NCI-H187 treated with DMSO at 0.1 percent for 48 hours (cell line): ENCODE measurements at places on chromosomes 2 and 18.

DNA sequence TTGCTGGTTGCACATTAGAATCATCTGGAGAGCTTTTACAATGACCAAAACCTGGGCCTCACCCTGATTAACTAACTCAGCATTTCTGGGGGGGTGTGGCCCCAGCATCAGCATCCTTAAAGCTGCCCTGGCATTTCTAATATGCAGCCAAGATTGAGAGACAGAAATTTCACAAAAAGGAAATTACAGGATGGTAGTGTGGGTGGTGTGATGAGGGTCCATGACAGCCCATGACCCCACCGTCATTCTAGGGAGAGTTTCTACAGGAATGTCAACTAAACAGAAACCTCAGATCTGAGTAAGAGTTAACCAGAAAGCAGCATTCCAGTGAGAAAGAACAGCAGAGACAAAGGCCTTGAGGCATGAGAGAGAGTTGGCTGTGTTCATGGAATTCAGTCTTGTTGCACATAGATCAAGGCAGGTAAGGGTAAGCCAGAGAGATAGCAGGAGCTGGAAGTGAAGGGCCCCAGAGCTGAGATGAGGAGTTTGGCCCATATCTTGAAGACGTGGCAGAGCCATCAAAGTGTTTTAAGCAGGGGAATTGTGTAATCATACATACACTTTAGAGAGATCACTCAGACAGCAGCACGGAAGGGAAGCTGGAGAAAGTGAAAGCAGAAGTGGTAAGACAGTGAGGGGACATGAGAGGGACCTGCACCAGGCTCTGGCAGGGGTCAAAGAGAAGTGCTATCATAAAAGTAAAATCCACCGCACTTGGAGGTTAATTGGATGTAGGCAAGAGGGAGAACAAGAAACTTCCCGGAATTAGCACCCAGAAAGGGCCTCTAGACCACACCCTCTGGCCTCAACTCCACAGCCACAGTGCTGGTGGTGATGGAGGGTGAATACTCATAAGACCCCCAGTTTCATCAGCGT lies 7.8 kb upstream of the TRABD2A start:
- no peak for DNase-seq

GRCh38 chr18:24372279-24372872 lies 25.2 kb downstream of the OSBPL1A start:
- no peak for DNase-seq

- DNase-seq, result no peak
Observed at GRCh38 chr2:136905779-136906178, 140.4 kb downstream of the THSD7B start.

GRCh38 chr2:133130548-133131246 lies 437.6 kb downstream of the NCKAP5 start:
- DNase-seq, result no peak

DNA sequence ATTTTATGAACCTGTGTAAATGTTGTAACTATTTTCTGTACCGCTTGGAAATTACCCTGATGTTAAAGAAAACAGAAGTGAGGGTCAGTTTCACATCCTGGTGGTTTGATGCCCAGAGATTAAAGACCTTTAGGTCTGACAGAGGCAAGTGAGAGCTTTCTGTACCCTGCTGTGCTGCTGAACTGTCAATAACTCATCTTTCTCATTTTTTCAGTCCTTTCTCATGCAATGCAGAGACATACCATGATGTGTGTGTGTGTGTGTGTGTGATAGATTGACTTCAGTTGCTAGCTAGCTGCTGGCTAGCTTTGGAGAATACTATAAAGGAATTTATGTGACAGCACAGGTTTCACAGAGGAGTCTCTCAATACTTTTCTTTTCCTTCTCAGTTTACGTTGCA lies 2025.6 kb upstream of the LRRTM1 start:
- no peak for DNase-seq

DNA sequence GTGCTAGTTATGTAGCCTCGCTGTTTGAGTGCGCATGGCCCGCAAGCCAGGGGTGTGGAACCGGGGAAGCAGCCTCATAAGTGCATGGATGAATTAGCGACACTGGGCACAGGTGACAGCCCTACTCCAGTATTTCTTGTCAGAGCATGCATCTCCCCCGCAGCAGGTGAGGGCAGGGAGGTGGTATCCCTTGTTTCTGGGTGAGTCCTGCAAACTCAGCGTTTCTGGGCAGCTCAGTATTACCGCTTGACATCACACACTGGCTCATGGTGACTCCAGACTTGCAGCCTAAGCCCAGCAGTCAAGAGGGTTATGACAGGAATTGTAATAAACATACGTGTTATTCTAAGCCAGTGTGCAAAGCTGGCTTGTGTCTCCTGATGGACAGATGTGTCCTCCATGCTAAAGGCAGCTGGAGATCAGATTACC lies 2.5 kb downstream of the CABLES1 start:
- DNase-seq, result no peak

GRCh38 chr18:12376034-12376753 lies 833 bp downstream of the AFG3L2 start:
- DNase-seq, result no peak

DNA sequence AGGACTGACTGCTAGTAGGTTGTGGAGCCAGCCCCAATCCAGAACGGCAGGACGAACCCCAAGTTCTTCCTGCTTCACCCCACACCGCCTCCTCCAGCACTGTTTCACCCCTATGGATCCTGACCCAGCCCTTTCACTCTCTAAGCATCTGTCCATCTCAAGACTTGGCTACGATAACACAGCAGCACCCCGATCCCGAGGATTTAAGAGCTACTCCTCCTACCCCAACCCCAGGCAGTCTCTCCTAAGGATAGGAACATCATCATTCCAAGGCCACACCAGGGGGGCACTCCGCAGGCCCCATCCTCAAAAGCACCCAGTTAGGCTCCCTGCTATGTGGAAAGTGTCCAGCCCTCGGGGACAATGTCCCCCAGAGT lies 645 bp downstream of the KCTD18 start:
- no peak for DNase-seq

DNA sequence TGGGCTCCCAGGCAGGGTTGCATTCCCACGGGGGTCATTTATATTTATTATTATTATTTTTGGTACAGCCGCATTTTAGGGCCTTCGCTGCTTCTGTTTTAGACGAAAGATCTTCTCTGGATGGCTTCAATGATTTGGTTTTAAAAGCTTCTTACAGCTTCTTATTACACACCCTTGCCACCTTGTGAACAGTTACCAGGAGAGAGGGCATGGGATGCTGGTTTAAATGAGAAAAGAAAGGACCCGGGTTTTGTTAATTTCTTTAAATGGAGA lies 1.7 kb downstream of the SH3RF3 start:
- no peak for DNase-seq

GRCh38 chr2:106073678-106074406 lies 120.3 kb downstream of the UXS1 start:
- no peak for DNase-seq

GRCh38 chr2:109079590-109079989 lies 49.4 kb upstream of the SH3RF3 start:
- DNase-seq, result no peak

DNA sequence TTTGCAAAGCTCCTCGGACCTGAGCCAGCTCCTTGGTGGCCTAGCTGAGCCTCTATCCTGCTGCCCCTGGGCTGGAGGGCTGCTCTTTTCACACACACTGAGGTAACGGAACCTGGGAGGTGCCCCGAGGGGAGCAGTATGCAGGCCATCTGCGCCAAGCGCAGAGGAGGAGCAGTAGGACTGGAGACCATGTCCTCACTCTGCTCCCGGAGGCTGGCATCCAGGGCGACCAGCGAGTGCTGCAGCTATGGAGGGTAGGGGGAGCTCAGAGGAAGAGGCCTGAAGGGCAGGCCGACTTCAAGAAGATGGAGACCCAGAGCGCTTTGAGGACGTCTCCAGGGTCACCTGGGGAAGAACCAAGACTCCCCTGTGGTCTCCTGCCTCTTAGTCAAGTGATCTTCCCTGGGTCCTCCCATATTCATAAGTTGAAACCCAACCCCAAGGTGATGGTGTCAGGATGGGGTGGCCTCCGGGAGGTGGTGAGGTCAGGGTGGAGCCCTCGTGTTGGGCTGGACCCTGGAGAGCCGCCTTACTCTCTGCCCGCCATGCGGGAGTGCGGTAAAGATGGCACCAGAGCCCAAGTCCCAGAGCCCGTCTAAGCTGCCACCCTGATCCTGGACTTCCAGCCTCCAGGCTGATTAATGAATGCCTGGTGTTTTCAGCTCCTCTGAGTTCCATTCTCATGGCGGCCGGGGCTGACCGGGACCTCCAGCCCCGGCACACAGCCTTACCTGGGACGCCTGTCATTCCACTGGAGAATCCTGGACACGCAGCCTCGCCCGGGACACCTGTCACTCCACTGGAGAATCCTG lies 160.7 kb downstream of the NDUFA10 start:
- no peak for DNase-seq

DNA sequence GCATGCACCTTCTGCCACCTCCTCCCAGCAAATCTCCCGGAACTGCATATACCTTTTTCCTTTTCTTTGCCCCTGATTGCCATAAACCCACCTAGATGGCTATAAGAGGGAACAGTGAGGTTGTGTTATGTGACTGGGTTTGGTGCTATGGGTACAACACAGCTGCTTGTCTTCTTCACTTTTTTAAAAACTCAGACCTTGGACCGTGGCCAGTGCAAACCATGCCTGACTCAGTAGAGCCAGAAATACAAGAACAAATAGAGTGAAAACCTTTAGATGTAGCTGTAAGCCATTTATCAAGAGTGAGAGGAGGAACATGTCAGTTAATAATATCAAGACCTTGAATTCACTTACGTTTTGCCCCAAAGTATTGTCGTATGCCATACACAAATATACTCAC lies 267.4 kb upstream of the CHAC2 start:
- no peak for DNase-seq

- no peak for DNase-seq
Observed at GRCh38 chr18:68564961-68565360, 149.9 kb downstream of the TMX3 start.

DNA sequence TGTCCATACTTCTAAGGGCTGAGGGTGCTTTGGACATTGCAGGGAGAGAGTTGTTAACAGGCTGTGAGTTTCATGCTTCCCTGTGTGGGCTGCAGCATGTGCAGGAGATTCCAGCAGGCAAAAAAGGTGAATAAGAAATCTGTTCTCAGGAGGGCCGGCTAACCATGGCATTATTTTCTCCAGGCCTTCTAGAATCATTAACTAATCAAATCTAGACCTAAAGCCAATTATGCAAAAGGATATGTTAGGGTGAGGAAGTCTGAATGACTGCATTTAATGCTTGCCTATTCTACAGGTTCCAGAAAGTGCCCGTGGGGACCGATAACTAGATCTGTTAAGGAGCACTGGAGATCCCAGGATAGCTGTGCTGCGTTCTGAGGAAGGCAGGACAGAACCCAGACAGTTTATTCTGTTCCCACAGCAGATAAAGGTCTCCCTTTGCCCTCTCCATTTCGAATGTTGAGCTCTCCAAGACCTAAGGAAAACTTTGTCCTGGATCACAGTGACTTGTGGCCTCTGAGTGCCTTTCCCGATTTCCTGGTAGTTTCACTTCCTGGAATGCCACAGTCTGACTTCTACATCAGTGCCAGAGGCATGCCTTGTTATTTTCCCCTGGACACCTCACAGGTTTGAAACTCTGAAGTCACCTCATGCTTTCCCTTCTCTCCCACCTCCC lies 50.0 kb upstream of the ZFP36L2 start:
- DNase-seq, result no peak

DNA sequence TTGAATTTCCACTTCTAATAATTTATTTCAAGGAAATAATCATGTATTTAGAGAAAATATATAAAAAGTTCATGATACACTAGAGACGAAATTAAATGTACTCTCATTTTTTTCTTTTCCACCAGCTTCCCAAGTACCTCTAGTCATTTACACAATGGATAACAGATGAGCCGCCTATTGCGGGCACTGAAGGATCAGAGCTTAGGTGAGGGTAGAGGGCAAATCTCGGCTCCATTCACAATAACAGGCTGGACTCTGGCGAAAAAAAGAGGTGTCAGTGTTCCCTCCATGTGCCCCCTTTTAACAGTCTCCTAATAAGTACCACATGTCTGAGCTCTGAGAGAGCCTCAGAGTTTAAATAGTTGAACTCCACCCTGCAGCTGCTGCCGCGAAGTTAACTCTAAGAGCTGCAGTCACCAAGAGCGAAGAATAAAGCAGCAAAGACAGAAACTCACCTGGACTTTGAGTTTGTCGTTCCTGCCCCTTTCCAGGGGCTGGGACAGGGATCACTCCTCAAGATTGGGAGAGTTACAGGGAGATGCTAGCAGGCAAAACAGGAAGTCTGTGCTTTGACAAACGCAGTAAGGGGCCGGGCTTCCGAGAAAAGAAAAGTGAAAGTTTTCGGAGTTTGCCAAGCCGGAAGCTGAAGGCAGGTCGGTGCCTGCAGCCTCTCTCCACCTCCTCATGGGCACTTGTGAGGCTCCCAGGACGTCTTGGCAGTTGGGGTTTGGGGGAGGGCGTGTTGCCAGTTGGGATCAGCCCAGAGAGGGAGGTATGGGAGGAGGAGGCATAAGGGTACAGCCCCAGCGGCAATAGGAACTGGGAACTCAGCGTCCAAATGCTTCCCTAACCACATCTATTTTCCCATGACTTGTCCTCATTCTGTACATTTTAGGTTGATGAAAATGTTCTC lies at the start of gene SP110:
TSS of gene SP110 (minus strand) at position 566 of the 913 bp plus-strand sequence. CDS start 3,057 bp downstream, outside the sequence.
- DNase-seq, result no peak

DNA sequence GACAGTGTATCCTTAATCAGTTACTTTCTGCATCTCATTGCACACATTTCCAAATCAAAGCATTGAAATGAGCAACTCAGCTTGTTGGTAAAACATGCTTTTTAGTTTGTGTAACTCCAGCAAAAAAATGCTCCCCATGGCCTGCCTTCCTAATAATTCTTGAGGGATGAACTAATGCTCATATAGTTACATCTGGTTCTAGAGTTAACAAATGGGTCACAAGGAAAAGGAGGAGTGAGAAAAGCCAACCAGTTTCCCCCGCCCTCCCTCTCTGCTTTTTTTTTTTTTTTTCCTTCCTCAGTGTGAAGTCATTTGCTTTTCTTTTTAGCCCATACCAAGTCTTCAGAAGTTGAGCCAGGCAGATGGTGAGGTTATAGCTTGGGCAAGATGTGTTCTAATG lies 231.7 kb downstream of the MTX2 start:
- DNase-seq, result no peak

DNA sequence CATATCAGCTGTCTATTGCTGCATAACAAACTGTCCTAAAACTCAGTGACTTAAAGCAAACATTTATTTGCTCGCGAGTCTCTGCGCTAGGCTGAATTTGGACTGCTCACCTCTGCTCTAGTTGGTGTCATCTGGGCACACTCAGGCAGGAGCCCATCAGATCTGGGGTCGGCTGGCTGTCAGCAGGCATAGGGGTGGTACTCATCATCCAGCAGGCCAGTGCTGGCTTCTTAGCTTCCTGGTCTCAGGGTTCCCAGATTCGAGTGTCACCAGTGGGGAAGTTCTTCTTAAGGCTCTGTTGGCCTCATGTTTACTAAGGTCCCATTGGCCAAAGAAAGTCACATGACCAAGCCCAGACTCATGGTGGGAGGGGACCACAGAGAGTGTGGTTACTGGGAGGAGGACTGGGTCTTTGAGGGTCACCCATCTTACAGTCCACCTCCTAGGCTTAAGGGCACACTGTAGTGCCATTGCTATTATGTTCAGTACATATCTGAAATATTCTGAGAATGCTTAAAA lies 71.6 kb upstream of the ATG16L1 start:
- DNase-seq, result no peak

DNA sequence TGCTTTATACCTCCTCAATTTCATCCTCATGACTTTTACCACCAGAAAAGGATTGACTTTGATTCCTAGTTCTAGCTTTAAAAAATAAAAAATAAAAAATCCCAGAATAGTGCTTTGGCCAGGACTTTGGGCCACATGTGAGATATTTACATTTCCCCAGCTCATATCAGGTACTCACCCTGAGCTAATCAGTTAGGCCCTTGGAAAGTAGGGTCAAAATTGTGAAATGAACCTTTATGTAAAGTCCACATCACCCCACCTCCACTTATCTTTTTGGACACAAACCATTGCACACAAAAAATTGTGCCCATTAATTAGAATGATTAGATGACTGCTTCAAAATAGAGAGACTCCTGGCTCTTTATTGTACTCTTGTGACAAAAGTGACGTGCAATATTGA lies 17.2 kb downstream of the ME2 start:
- no peak for DNase-seq
